ENCODE measurements at places on chromosomes 4 and X.

DNA sequence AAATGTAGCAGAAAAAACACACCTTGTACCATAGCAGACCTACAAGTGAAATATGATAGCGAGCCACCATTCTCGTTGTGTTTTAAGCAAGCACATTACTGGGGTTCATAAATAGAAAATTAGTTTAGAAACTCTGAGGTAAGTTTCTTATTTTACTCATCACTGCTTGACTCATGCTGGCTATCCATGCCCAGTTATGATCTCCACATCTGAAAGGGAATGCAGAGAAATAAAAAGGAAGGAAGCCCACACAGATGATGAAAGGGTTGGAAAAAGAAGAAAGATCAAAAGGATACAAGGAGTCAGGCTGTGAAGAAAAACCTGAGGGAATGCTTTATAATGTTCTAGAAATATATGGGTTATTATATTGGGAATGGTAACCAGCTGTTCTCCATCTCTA is 54.5 kb downstream of the CAMK2D start:
- DNase-seq, result no peak

DNA sequence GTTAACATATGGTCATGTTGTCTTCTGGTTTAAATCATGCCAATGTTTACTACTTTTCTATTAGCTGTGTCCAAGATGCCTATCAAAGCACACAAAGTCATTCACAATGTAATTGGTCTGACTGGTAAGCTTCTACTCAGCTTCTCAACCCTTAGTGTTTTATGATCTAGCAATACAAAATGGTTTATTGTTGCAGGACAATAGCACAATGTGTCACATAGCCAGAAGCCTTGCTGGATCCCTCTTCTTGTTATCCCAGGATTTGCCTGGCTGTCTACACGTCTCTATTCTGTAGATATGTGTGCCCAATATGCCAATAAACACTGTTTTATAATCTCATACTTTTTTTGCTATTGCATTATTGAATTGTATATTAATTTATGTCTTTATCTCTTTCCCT is 1111.0 kb upstream of the AGA start:
- DNase-seq, result no peak

DNA sequence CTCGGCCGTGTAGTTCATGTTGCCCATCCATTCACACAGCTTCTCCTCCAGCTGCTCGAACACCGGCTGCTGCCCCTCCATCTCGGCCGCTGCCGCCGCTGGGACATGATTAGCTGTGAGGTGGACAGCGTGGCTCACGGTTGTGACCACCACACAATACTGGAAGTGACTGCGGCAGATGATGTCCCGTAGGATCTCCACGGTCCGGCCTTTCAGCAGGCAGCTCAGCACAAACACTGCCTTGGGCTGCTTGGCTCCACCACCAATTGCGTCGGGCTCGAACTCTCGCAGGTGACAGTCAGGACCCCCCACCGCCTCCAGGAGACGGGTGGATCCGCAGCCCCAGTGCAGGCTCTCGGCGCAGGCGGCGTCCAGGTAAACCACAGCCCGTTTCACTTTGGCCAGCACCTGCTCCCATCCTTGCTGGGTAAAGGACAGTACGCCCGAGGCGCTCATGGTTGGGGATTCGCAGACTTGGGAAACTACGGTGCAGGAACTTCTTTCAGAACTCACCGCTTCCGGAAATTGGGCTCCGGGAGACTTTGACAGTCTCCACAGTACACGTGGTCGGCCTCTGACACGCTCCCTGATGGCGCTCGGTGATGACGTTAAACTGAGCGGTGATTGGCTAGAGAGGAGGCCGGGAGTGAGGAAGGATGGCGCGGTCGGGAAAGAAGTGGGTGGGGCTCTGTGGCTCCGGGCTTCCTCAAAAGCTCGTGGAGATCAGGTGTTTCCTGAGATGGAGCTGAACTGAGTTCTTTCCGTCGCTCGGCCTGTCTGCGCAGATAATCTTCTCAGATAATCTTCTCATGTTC is at the start of gene SCFD2:
TSS of gene SCFD2 (minus strand) at position 576 of the 815 bp plus-strand sequence.
- DNase-seq, result peak; percentile 93

- DNase-seq, result no peak
Observed at GRCh38 chrX:67503004-67503403, 40.8 kb upstream of the AR start.

DNA sequence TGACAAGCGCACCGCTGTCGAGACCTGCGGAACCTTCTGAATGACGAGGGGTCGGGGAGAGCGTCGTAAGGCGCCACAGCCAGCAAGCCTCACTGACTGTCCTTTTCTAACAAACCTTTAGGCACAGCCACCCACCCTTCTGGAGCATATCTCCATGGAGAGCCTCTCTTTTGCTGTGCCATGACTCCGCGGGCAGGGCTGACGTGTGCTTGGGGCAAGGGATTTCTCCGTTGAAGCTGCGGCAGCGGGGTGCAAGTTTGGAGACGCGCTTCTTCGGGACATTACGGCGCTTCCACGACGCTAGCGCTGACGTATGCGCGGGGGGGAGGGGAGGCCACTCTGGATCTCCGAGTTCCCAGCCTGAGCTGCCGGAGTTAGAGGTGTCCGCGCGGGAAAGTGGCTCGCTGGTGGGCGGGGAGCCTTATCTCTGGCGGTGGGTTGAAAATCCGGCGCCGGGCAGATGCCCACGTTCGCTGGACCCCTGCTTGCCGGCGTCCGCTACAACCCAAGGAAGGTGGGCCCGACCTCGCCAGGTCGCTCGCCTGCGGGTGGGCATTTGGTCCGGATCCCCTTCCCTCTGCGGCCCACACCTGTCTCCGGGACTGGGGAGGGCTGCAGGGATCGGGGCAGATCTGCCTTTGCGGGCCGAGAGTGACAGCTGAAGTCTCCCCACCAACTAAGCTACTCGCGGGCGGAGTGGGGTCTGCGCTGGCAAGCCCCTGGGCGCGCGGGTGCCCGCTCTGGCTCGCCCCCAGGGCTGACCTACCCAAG is 543 bp upstream of the SLC10A7 start:
- DNase-seq, result peak; percentile 64

GRCh38 chr4:26084414-26084813 is 170.4 kb downstream of the SMIM20 start:
- DNase-seq, result no peak

GRCh38 chr4:10098780-10099160 is 17.8 kb downstream of the WDR1 start:
- DNase-seq, result peak; percentile 41

DNA sequence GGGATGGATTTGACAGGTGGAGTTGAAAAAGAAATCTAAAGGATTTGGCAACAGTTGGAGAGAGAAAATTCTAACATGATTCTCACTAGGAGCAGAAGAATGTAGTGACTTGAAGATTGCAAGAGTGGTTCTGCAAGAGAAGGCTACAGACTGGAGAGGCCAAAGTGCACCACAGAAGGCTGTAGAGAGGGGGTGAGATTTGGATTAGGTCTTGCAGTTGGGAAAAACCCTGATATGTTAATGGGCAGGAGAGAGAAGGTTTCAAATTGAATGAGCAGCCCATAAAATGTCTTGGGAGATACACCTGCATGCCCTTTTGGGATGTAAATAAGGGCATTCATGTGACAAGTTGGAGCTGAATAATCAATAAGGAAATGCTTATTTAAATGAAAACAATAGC is 14.7 kb upstream of the VEGFD start:
- no peak for DNase-seq

Data from HCT116 (cell line).